GM12892 (cell line): ENCODE measurements at places on chromosomes 4 and X.

GRCh38 chr4:75497133-75497532, 17.1 kb downstream of the RCHY1 start:
- DNase-seq: no peak

DNA sequence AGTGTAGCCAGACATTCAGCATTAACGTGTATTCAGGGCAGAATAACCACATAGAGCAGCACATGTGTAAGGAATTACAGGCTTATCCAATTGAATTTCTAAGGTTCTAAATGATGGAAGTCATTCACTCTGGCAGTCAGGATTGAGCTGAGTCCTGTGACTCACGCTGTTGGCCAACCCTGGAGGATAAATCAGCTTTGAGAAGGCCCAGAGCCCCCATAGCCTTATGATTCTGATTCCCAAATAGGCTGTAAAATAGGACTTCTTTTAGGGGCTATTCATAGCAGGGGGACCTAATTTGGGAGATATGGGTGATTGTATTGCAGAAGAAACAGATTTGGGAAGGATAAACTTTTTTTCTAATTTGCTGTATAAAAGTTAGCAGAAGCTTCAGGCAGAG, 8.1 kb upstream of the HPF1 start:
- DNase-seq: no peak

DNA sequence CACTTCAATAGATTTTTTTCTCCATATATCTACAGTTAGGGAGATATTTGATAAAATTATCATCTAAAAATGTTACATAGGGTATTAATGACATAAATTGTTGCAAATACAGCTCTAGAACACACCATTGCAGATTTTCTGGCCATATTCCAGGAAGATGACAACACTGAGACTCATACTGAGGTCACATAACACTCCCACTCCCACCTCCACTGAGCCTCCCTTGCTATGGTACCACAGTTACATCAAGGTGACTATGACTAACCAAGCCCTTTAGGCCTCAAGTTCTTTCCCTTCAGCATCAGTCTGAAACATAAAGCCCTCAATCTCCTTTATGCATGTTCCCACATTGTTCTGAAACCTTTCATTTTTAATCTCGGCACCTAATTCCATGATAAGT, 932.0 kb upstream of the IGFBP7 start:
- no peak for DNase-seq

DNA sequence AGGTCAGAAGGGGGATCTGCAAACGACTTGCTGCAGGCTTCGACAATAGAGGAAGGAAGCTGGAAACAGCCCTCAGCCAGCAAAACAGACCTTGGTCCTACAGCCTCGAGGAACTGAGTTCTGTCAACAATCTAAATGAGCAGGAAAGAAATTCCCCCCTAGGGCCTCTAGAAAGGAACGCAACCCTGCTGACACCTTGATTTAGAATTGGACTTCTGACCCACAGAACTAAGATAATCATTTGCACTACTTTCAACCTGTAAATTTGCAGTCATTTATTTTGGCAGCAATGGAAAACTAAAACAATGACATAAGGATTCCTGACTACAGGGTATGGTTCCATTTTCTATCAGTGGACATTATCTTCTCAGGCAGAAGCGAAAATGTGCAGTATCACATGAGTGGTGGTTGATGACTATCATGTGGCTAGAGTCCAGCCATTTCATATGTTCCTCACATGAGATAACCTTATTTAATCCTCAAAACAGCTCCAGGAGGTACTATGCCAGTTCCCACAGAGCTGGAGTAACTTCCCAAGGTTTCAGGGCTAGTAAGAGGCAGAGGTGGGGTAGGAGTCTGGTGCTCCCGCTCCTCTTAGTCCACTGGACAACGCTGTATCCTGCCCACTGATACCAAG, 61.6 kb downstream of the SAT1 start:
- no peak for DNase-seq
